ENCODE measurements at places on chromosomes 12 and 14. TPM values are rescaled to one million over a fixed set of nuclear protein-coding genes. Genes with fewer than 3 reads are reported as not detected.

NXPH4 gene
- polyA plus RNA-seq: 5.8 TPM

FSCB gene
- not detected for polyA plus RNA-seq

TEX52 gene
- 3.9 TPM for polyA plus RNA-seq

PAH gene
- 67.0 TPM for polyA plus RNA-seq

RIN3 gene
- 6.9 TPM for polyA plus RNA-seq

DDX23 gene
- 103 TPM for polyA plus RNA-seq

RNASE1 gene
- polyA plus RNA-seq: 202 TPM

ZFHX2 gene
- polyA plus RNA-seq: 8.3 TPM

BDKRB2 gene
- polyA plus RNA-seq: 3.7 TPM

CORO1C gene
- polyA plus RNA-seq: 62.2 TPM

HCAR3 gene
- polyA plus RNA-seq: 0.40 TPM

PRICKLE1 gene
- polyA plus RNA-seq: 45.8 TPM

CD4 gene
- 33.1 TPM for polyA plus RNA-seq

- no peak for DNase-seq
Measured at GRCh38 chr12:64522807-64523206, 70.9 kb downstream of the TBK1 start.

GRCh38 chr12:21025656-21026055, 105.3 kb upstream of the SLCO1B1 start:
- DNase-seq: no peak

- peak; percentile 42 for DNase-seq
Measured at GRCh38 chr12:93892423-93893268, 215.5 kb downstream of the CRADD start.

- no peak for DNase-seq
Measured at GRCh38 chr12:69343357-69343756, 4.8 kb upstream of the LYZ start.

- DNase-seq: no peak
Measured at GRCh38 chr14:101893759-101894158, 70.6 kb upstream of the DYNC1H1 start.

GRCh38 chr12:49019120-49019430, 499 bp upstream of the PRKAG1 start:
- DNase-seq: no peak

DNA sequence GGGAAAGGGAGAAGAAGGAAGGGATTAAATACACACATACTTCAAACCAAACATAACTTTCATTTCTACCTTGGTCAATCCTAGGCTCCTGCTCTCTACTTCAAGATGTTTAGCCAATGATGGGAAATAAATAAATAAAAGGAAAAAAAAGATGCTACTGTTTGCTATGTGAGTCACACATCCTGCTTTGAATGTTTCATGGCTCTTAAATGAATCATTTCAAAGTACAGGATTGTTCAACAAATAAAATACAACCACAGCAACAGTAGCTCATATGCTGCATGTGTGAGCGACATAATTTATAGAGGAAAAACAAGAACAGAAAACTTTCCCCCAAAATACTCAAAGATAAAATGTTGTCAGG, 54.3 kb upstream of the NPFF start:
- no peak for DNase-seq

DNA sequence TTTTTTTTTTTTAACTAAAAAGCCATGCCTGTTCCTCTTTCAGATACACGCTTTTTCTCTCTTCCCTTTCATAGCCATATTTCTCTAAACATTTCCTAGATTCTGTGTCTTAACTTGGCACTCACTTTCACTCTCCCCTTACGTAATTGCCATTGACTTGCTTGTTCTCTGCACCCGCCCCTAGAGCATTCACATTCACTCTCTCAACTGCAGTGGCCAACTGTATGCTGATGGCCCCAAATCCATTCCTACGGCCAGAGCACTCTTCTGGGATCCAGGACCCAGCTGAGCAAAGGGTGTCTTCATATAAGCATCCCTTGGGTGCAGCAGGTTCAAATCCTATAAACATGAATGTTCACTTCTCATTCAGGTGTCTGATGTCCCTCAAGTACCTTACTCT, 59.5 kb downstream of the CKB start:
- no peak for DNase-seq

DNA sequence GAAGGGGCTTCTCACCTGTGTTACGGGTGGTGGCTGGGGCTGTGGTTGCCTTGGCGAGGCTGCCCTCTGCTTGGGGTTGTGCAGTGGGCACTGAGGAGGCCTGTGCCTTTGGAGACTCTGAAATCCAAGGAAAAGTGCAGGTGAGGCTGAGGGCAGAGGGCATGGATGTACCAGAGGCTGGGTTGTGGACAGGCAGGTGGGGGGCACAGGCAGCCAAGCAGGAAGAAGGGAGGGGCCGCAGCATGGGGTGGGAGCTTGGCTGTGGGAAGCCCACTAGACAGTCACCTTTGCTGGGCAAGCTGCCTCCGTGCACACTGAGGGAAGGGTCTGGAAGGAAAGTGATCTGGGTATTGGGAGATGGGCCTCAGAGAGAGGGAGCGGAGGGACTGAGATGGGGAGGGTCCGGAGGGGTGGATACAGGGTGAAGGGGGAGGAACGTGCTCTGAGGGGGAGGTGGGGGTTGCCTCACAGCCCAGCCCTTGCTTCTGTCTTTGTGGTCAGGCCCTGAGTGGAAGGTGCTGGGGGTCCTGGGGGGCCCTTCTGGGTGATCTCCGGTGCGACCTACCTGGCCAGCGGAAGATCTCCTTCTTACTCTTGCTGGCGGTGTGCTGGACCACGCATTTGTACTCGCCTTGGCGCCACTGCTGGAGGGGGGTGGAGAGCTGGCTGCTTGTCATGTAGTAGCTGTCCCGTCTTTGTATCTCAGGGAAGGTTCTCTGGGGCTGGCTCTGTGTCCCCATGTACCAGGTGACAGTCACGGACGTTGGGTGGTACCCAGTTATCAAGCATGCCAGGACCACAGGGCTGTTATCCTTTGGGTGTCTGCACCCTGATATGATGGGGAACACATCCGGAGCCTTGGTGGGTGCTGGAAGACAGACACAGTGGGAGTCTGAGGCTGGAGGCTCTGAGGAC, 318.7 kb downstream of the TMEM121 start:
- no peak for DNase-seq

- no peak for DNase-seq
Measured at GRCh38 chr14:22908601-22909000, 10.3 kb downstream of the RBM23 start.

DNA sequence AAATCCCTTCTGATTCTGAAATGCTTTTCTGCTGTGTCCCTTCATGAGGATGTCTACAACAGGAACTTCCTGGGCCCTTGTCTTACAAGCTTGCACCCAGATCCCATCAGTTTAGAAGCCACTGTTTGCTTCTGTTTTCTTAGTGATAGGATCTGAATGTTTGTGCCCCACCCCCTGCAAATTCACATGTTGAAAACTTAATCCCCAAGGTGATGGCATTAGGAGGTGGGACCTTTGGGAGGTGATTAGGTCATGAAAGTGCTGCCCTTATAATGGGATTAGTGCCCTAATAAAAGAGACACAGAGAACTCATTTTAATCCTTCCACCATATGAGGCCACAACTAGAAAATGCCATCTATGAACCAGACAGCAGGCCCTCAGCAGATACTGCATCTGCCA, 36.0 kb upstream of the GNPNAT1 start:
- DNase-seq: no peak

- no peak for DNase-seq
Measured at GRCh38 chr12:98425859-98426258, 89.5 kb upstream of the TMPO start.

- no peak for DNase-seq
Measured at GRCh38 chr12:106774808-106775524, 484 bp downstream of the RIC8B start.

DNA sequence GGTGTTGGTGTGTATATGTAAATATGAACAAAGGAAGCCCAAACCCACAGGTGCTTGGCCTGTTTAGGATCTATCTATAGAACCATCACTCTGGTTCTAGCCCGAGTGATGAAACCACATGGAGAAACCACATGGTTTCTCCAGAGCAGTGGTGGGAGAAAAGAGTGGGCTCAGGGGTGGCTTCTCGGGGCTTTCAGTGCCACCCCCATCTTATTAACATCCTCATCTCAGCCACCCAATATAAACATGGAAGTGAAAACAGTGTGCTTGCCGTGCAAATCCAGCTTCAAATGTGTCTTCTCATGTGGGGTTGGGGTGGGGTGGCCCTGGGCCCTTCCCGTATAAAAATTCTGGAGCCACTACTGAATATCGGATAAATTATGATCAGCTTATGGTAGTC, 109.0 kb downstream of the STAB2 start:
- no peak for DNase-seq

DNA sequence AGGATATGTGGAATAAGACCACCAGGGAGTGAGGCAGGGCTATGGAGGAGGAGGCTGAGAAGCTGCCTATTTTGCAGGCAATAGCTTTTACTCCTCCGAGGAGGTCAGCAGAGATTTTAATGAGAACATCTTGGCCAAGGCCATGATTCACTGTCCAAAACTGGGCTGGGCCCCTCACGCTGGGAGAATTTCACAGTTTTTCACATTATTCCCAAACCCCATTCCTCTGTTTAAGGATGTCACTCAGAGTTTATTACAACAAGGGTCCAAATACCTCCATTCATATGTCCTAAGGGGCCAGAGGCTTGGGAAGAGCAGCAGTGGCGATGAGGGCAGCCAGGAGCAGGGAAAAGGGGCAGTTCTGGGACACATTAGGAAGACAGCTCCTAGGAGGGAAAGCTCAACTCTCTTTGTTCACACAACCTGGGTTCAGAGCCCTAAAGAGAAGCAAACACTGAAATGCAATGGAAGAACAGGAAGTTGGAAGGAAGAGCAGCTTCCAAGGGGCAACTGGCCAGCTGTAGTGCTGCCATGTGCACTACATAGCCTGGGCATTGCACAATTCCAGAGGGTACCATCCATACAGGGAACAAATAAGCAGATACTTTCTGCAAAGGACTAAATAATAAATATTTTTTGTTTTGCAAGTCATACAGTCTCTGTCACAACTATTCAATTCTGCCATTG, 283.2 kb downstream of the NUAK1 start:
- DNase-seq: no peak

DNA sequence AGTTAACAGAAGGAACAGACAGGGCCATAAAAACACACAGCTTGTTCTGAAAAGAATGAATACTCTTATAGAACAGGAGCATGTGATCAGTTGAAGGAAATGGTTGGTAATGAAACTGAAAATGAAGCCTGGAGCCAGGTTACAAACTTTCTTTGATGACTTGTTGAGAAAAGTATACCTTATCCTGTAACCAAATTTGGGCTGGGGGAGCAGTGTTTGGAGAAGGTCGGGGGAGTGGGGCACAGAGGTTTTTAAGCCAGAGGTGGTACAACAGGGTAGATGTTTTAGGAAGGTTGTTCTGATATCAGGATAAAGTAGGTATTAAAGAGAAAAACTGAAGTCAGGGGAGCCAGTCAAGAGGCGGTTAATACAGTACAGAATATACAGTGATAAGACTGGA, 8.2 kb downstream of the GOLT1B start:
- no peak for DNase-seq

GRCh38 chr14:34522496-34522895, 17.0 kb downstream of the EAPP start:
- DNase-seq: no peak

GRCh38 chr12:40192704-40193255, 32.0 kb upstream of the LRRK2 start:
- DNase-seq: no peak

GRCh38 chr12:98639491-98639890, 5.1 kb downstream of the IKBIP start:
- DNase-seq: no peak

DNA sequence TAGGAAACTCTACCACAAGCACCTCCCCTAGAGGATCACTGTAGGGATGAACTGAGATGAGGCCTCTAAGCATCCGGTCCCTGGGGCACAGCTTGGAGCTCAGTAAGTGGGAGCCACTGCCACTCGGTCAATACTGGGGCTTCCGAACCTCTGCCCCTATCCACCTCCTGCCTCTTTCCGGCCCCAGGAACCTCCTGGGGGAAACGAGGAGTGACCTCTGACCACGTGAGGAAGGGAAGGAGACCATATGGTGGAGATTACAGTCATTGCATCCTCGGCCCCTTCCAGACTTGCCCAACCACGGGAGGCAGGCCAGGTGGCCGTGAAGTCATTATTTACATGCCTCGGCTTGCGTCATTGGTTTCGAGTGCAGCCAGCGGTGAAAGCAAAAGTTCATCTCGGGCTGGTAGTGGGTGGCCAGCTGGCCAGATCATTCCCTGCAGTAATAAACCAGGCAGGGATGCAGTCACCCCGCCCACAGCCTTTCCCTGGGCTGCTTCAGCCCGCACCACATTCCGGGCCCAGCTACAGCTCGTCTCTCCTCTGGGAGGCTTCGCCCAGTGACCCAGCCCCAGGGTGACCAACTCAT, 65.4 kb downstream of the C14orf132 start:
- DNase-seq: peak; percentile 75

- DNase-seq: no peak
Measured at GRCh38 chr14:105326891-105327694, 12.5 kb downstream of the PACS2 start.

DNA sequence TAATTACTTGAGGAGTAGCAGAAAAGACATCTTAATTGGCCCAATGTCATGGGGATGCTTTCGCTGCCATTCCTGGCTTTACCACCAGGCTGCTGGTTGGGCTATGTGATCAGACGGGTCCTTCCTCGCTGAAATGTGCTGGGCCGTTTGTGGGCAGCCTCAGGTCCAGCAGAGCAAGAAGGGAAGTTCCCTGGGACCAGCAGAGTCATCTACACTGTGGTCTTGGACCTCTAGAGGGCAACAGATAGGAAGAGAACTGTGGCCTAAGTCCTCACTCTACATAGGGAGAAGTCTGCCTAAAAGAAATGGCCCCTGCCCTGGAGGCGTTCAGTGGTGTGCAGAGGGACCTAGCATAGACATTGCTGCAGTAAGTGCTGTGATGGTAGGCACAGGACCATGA, 10.9 kb downstream of the EVL start:
- no peak for DNase-seq

GRCh38 chr12:128286970-128287369, 20.0 kb downstream of the TMEM132C start:
- DNase-seq: no peak

DNA sequence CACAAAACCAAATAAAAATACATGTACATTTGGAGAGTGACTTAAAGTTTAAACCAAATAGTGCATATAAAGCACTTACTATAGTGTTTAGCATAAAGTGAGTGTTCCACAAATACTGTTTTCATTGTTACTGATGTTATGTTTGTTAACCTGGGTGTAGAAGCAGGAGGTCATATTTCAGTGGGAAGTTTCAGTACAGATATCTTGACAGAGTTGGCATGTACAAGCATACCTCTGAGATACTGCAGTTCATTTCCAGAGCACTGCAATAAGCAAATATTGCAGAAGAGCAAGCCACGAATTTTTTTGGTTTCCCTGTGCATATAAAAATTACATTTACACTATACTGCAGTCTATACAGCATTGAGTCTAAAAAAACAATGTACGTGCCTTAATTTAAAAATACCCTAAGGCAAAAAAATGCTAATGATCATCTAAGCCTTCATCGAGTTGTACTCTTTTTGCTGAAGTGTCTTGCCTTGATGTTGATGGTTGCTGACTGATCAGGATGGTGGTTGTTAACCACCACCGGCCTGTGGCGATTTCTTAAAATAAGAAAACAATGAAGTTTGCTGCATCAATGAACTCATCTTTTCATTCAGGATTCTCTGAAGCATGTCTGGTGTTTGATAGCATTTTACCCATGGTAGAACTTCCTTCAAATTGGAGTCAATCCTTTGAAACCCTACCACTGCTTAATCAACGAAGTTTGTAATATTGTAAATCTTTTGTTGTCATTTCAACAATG, 361.1 kb upstream of the RPL10L start:
- DNase-seq: no peak

GRCh38 chr14:44785096-44785495, 176.7 kb downstream of the KLHL28 start:
- DNase-seq: no peak

- DNase-seq: no peak
Measured at GRCh38 chr12:10170216-10170615, 1.7 kb downstream of the OLR1 start.

- DNase-seq: no peak
Measured at GRCh38 chr12:87086118-87086891, 830.1 kb upstream of the MGAT4C start.

All from renal pelvis (tissue), 12 donors.